ENCODE measurements at places on chromosomes 16 and 17.

- no peak overlapping the region for H3K27ac ChIP-seq
- no peaks in the 10 kb centered on the region for H3K36me3 ChIP-seq
- H3K4me1 ChIP-seq = peaks cover 16% of the 10 kb centered on the region
- H3K27me3 ChIP-seq = no peaks in the 10 kb centered on the region
- no peak for DNase-seq
Observed at GRCh38 chr16:52496051-52496876, 50.7 kb downstream of the TOX3 start.

DNA sequence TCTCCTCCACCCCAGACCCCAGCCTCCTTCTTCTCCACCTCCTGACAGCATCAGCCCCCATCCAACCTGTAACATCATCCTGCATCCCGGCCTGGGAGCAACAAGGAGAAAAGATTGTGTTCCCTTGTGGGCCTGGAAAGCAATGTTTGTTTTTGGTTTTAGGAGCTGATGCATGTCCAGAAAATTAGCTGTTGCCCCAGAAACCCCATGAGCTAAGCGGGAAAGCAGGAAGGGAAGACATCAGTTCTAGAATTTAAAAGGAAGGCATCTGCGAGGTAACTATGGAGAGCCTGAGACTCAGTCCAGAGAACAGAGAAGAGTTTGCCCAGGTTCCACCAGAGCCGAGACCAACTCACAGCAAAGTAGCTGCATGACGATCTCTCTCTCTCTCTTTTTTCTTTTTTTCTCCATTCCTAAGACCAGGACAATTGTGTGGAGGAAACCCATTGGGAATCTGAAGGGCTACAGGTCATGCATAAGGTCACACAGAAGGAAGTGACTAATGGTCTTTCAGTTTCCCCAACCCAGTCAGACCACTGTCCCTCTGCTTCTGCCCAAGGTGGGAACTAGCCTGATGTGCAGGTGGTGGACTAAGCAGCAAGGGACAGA is 124.4 kb downstream of the SLC39A11 start:
- H3K4me1 ChIP-seq = no peaks in the 10 kb centered on the region
- DNase-seq = no peak
- no peak overlapping the region for H3K27ac ChIP-seq
- H3K36me3 ChIP-seq = no peaks in the 10 kb centered on the region
- H3K4me3 ChIP-seq = no peak overlapping the region

GRCh38 chr17:79183293-79184158 is 108.9 kb downstream of the ENGASE start:
- H3K27me3 ChIP-seq = no peaks in the 10 kb centered on the region
- no peaks in the 10 kb centered on the region for H3K4me1 ChIP-seq
- DNase-seq = no peak
- H3K27ac ChIP-seq = no peak overlapping the region

DNA sequence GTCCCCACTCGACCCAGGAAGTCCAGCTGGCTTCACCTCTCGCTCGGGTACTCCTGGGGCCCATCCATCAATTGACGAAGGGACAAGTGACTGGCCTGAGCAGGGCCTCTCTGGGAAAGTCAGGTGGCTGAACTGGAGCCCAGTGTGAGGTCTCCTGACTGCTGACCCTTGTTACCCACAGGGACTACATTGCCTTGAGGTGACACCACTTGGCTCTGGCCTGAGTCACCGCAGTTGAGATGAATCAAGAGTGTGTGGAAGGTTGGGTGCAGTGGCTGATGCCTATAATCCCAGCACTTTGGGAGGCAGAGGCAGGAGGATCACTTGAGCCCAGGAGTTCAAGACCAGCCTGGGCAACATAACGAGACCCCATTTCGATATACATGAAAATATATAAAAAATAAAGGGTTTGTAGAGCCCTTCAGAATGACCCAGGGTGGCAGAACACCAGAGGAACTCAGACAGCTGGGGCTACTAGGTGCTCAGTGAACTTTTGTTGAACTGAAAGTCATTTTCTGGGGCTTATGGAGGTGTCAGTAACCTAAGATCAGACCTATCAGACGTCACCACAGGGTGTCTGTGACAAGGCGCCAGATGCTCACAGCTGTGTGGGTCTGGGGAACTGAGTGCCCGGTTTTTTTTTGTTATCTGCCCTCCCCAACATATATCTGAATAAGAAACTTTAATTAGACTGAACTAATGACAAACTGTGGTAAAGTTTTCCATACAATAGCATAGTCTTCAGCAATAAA is 14.8 kb upstream of the ZFP90 start:
- H3K27me3 ChIP-seq = no peaks in the 10 kb centered on the region
- no peaks in the 10 kb centered on the region for H3K36me3 ChIP-seq
- no peak for DNase-seq
- H3K4me1 ChIP-seq = no peaks in the 10 kb centered on the region
- no peak overlapping the region for H3K27ac ChIP-seq

DNA sequence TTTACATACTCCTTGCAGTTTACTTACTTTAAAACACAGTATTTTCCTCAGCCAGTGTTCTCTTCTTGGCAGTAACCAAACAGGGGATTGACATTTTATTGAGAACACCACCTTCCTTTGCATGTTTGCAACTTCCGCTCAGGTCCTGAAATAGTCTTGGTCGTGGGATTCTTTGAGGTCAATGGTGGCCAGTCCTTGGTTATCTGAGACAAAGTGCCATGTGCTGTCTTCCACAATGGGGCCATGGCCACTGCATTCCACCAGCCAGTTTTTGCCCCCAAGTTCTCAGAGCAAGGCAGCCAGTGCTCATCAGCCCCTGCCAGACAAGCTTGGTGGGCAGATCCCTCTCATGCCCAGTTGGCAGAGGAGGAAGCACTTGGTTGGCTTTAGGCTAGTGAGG is 22.9 kb downstream of the CMTM4 start:
- no peak for DNase-seq
- no peak overlapping the region for H3K27ac ChIP-seq
- no peaks in the 10 kb centered on the region for H3K4me1 ChIP-seq
- H3K4me3 ChIP-seq = no peak overlapping the region
- H3K36me3 ChIP-seq = no peaks in the 10 kb centered on the region

GRCh38 chr17:81509972-81510784 is 2.4 kb downstream of the ACTG1 start:
- DNase-seq = peak; percentile 48
- peak overlapping the region; percentile 100 for H3K27ac ChIP-seq
- H3K4me1 ChIP-seq = peaks cover 11% of the 10 kb centered on the region
- H3K4me3 ChIP-seq = peak overlapping the region; percentile 71
- H3K27me3 ChIP-seq = no peaks in the 10 kb centered on the region

- DNase-seq = no peak
- no peaks in the 10 kb centered on the region for H3K4me1 ChIP-seq
- H3K36me3 ChIP-seq = no peaks in the 10 kb centered on the region
- no peaks in the 10 kb centered on the region for H3K27me3 ChIP-seq
- no peak overlapping the region for H3K4me3 ChIP-seq
Observed at GRCh38 chr16:12081048-12081404, 104.5 kb downstream of the SNX29 start.

GRCh38 chr17:72110942-72111318 is 9.9 kb upstream of the SOX9 start:
- DNase-seq = no peak
- no peaks in the 10 kb centered on the region for H3K4me1 ChIP-seq

- DNase-seq = peak; percentile 84
- peak within 1 kb of the TSS; percentile 98 for H3K27ac ChIP-seq
- no peaks in the 10 kb centered on the region for H3K27me3 ChIP-seq
- H3K4me1 ChIP-seq = peaks cover 3% of the 10 kb centered on the region
Observed at GRCh38 chr16:11255737-11256660, at the start of gene SOCS1. TSS of gene SOCS1 (minus strand) at chr16:11256204. CDS start at chr16:11255478, 726 bp downstream.

- H3K27ac ChIP-seq = no peak overlapping the region
- H3K36me3 ChIP-seq = no peaks in the 10 kb centered on the region
- DNase-seq = no peak
- H3K27me3 ChIP-seq = no peaks in the 10 kb centered on the region
Observed at GRCh38 chr17:5533486-5534315, 47.3 kb downstream of the MIS12 start.

DNA sequence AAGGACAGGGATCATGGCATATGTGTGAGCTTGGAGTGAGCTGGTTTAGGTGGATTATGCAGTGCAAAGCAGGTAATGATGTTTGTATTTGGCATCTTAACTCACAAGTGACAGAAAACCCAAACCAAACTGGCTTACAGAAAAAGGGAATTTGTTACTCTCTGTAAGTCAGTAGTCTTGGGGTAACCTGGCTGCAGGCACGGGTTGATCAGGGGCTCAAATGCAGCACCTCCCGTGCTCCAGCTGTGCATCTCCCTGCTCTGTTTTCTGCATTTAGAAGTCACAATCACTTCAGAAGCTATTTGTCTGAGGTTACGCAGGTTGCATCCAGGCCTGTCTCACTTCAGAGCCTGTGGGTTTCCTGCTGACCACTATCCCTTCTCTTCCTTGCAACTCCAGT is 354.3 kb downstream of the CPPED1 start:
- no peak overlapping the region for H3K4me3 ChIP-seq
- no peaks in the 10 kb centered on the region for H3K36me3 ChIP-seq
- H3K27ac ChIP-seq = no peak overlapping the region
- H3K4me1 ChIP-seq = no peaks in the 10 kb centered on the region
- H3K27me3 ChIP-seq = no peaks in the 10 kb centered on the region
- no peak for DNase-seq

DNA sequence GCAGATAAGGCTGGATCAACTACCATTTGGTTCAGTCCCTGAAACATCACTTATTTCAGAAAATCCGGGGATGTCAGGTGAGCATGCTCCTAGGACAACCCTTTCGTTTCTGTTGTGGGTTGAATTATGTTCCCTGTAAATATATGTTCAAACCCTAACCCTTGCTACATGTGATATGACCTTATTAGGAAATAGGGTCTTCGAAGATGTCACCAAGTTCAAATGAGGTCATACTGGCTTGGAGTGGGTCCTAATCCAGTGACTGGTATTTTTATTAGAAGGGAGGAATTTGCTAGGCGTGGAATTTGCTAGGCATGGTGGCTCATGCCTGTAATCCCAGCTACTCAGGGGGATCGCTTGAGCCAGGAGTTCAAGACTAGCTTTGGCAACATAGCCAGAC is 21.3 kb downstream of the SNX20 start:
- no peaks in the 10 kb centered on the region for H3K27me3 ChIP-seq
- H3K4me3 ChIP-seq = no peak overlapping the region
- H3K36me3 ChIP-seq = no peaks in the 10 kb centered on the region
- H3K4me1 ChIP-seq = no peaks in the 10 kb centered on the region
- no peak for DNase-seq
- no peak overlapping the region for H3K27ac ChIP-seq

DNA sequence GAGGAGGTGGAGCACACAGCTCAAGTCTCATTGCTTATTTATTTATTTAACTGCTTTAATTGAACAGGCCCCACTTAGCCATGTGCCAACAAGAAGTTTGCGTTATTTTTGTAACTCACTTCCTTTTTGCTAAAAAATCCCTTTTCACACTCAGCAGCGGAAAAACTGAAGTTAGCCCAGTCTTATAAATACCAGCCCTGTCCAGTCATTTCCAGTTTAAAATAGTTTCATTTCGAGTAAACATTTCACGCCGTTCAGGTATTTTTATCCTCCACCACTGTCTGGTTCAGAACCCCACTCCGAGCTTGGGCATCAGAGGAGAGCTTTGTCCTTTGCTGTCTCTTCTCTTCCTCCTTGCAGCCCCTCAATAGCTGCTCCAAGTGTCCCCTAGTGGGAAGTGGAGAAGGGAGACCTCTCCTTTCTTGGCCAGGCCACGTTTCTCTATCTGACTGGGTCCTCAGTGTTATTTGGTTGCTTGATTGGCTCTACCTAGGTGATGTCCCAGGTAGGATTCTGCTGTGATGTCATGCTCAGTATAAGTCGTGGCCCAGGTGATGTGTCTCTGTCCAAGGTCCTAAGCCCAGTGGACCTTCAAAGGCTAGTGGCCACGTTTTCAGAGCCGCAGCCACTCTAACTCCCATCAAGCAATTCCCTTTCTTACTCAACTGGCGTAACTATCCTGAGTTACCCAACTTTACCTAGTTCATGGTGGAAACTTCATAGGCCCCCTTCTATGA is 53.0 kb upstream of the GAS7 start:
- H3K4me1 ChIP-seq = no peaks in the 10 kb centered on the region
- H3K27me3 ChIP-seq = no peaks in the 10 kb centered on the region
- DNase-seq = no peak
- H3K4me3 ChIP-seq = no peak overlapping the region
- H3K27ac ChIP-seq = no peak overlapping the region

- H3K36me3 ChIP-seq = peaks cover 30% of the 10 kb centered on the region
- H3K4me1 ChIP-seq = peaks cover 6% of the 10 kb centered on the region
- H3K4me3 ChIP-seq = peak within 1 kb of the TSS; percentile 95
- peak within 1 kb of the TSS; percentile 83 for H3K27ac ChIP-seq
- DNase-seq = peak; percentile 78
Observed at GRCh38 chr17:2336852-2337543, at the start of gene SGSM2. TSS of gene SGSM2 (plus strand) at chr17:2337501. CDS start at chr17:2337689, 188 bp downstream.

DNA sequence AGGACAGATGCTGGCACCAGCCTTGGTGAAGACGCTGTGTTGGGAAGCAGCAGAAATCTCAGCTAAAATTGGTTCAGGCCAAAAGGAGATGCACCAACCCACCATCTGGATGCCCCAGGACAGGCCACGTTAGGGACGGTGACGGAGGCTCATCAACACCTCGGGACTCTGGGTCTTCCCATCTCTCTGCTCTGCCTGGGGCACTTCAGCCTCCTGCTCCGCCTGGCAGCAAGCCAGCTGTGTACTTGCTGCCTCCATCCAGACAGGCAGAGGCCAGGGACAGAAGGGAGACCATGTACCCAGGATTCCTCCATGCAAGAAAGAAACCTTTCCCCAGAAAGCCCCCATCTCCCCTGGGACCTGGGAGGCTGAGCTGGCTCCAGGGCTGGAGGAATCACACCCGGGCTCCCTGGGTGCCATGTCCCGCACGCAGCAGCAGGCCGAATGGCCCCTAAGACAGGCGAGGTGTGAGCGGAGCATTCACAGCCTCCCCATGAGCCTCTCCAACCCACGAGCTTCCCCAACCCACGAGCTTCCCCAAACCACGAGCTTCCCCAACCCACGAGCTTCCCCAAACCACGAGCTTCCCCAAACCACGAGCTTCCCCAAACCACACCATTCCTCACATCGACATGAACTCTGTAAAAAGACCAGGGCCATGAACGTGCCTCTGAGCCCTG is 274.5 kb downstream of the C16orf95 start:
- no peaks in the 10 kb centered on the region for H3K4me1 ChIP-seq
- H3K4me3 ChIP-seq = no peak overlapping the region
- H3K27ac ChIP-seq = no peak overlapping the region
- DNase-seq = no peak

- no peaks in the 10 kb centered on the region for H3K36me3 ChIP-seq
- no peak overlapping the region for H3K27ac ChIP-seq
- H3K4me1 ChIP-seq = no peaks in the 10 kb centered on the region
- H3K27me3 ChIP-seq = no peaks in the 10 kb centered on the region
Observed at GRCh38 chr16:64522548-64522947, 599.3 kb downstream of the CDH11 start.

DNA sequence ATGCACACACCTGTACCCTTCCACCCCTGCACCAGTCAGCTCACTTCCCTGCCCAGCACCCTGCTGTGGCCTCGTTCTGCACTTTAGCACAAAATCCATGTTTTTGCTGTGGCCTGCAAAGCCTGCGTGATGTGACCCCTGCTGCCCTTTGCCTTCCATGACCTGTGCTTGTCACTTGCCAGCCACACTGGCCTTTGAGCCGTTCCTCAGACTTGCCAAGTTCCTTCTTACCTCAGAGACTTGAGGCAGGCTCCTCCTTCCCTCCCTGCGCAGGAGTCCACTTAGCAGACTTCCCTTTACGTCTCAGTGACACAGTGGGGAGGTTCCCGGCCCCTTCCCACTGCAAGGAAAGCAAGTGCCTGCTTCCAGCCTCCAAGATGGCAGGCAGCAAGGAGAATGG is 134.7 kb downstream of the SNX29 start:
- no peak overlapping the region for H3K27ac ChIP-seq
- H3K27me3 ChIP-seq = no peaks in the 10 kb centered on the region

- no peaks in the 10 kb centered on the region for H3K4me1 ChIP-seq
- no peak overlapping the region for H3K27ac ChIP-seq
- no peak overlapping the region for H3K4me3 ChIP-seq
- no peaks in the 10 kb centered on the region for H3K36me3 ChIP-seq
Observed at GRCh38 chr17:27944546-27945332, 51.6 kb upstream of the LYRM9 start.
